ENCODE measurements at places on chromosomes 7 and 10.
A peak's percentile ranks its signal among the peaks of the same experiment; 100 is the strongest.

- no peak for DNase-seq
Observed at GRCh38 chr7:34501156-34501555, 156.9 kb upstream of the NPSR1 start.

GRCh38 chr7:133724148-133724547, 403.0 kb upstream of the LRGUK start:
- no peak for DNase-seq

GRCh38 chr7:105712877-105713276, 131.6 kb upstream of the EFCAB10 start:
- no peak for DNase-seq

DNA sequence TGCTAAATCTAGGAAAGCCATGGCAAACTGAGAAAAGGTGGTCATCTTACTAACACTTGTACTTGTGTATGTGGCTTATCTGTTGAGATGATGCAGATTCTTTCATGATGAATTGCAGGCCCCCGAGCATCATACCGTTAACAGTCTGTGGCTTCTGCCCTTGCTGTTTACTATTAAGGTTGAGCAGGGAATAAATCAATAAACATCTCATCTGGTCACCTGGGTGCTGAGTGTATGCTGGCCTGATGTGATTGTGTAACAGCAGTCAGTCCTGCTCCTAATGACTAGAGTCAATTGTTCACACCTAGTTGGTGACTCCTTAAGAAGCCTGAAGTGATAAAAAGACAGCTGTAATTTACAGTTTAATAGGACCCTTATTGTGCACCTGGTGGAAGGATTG, 8.3 kb upstream of the GNAT3 start:
- no peak for DNase-seq

GRCh38 chr10:43138757-43139241, 554 bp downstream of the CSGALNACT2 start:
- no peak for DNase-seq

- peak; percentile 56 for DNase-seq
Observed at GRCh38 chr7:97179454-97180104, 62.1 kb downstream of the SDHAF3 start.

- no peak for DNase-seq
Observed at GRCh38 chr10:73585327-73585726, 5.8 kb downstream of the USP54 start.

DNA sequence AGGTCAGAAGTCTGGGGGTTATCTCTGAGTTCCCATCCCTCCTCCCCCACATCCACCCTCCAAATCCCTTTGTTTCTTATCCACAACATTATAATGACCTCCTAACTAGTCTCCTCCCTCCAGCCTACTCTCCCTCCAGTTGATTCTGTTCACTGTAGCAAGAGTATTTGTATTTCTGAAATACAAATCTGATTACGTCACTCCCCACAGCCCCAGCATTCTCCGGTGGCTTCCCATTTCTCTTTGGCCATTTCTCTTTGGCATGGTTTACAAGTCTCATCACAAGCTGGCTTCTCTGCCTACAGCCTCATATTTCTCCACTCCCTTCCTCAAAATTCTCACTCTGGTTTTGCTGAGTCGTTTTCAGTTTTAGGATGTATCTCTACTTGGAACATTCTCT, 24.6 kb upstream of the MRPS33 start:
- DNase-seq: no peak

- DNase-seq: no peak
Observed at GRCh38 chr10:107901076-107901475, 736.6 kb upstream of the SORCS1 start.

DNA sequence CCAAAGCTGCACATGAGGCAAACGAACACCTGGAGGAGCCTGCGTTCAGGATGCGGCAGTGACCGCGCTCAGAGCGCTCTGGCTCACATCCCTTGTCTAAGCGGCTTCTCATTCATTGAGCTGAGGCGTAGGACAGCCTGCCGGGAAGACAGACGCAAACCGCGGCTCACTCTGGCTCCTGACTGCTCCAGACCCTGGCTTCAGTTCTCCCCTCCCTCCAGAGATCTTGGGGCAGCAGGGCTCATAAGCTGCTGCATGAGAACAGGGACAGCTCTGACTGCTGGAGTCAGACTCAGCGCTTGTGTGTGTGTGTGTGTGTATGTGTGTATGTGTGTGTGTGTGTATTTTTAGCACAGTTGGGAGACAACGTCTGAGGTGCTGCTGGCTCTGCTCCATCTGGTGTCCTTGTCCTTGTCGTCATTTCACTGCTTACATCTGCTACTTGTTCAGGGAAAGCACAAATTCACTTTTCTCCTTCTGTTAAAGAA, 15.8 kb upstream of the LYZL2 start:
- peak; percentile 77 for DNase-seq

DNA sequence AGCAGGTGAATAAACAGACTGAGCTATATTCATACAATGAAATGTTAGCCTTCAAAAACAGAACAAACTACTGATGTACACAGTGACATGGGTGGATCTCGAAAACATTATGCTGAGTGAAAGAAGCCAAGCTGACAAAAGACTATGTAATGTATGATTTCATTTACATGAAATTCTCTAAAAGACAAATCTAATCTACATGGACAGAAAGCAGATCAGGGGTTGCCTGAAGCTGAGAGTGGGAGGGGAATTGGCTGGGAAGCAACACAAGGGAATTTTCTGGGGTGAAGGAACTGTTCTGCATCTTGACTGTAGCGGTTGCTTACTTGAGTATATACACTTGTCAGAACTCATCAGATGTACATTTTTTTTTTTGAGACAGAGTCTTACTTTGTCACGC, 121.7 kb upstream of the SVIL start:
- no peak for DNase-seq

GRCh38 chr7:116316838-116317628, 106.7 kb downstream of the TES start:
- DNase-seq: peak; percentile 26

GRCh38 chr7:108193594-108194498, 63.7 kb upstream of the LAMB4 start:
- DNase-seq: no peak

- DNase-seq: no peak
Observed at GRCh38 chr10:112589081-112589480, 142.1 kb downstream of the VTI1A start.

DNA sequence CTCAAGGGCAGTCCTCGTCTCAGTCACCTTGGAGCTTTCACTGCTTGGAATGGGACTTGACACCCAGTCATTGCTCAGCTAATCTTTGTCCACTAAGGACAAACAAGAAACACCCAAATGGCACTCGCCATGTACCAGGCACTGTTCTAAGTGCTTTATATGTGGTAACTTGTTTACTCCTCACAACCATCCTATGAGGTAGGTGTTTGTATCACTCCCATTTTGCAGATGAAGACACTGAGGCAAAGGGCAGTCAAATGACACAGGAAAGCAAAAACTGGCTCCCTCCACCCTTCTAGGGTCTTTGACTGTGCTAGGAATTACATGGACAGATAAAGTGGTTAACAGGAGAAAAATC, 24.7 kb downstream of the DNAJB12 start:
- DNase-seq: no peak

DNA sequence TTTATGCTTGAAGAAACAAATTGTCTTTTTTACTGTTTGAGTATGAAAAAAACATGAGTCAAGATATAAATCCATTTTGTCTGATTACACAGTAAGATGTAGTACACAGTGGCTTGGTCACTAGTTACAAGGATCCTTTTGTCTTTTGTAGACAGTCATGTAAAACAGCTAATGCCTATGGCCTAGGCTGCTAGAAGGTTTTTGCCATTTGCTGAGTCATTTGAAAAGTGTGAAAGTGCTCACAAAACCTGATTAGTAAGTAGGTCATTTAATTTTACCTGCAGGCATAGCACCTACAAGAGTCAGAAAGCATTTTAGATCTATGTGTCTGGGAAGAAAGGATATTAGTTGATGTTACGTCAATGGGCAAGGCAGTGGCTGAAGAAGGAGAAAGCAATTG, 819.4 kb downstream of the MAGI2 start:
- DNase-seq: no peak

GRCh38 chr10:127734753-127735152, 2.2 kb upstream of the FOXI2 start:
- no peak for DNase-seq

- DNase-seq: no peak
Observed at GRCh38 chr7:158452331-158452730, 135.3 kb downstream of the PTPRN2 start.

DNA sequence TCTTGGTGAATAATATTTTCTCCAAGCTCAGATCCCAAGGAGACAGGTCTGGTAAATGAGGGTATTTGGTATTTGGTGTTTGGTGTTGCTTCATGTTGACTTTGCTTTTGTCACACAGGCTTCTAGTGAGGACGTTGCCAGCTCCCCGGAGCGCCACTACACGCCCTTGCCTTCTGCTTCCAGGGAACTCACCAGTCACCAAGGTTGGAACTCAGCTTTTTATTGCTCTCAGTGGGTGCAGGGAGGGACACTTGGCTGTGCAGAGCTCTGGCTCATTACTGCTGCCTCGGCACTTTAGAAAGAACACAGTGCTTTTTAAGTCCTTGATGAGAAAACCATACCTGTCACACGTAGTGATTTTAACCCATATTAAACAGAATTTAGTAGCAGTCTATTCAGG, 892.9 kb downstream of the LRMDA start:
- no peak for DNase-seq

DNA sequence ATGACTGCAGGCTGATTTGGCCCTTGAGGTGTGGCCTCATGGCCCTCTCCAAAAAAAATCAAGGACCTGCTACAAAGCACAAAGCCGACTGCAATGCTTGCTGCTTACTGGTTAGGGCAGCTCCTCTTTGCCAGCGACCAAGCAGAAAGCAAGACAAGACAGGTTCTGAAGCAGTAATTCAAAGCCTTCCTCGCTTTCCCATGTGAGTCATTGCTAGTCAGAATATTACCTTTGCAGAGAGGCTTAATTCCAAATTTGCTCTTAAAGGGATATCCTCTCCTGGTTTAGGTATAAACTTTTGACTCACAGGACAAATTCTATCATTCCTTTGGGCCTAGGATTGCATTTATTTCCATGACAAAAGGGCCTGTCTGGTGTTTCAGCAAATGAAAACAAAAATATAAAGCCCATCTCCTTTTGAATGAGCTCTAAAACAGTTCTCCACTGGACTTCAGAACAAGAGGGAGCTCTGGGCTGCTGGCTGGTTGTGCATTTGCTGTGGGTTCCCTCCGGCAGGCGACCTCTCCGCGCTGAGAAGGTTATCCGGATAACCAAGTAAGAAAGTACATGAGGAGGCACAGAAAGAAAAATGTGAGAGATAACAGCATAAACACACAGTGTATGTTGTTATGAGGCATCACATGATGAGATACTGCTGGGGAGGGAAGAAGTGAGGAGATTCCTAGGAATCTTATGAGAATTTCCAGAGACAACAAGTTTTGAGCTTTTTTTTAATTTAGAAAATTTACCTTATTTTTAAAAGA, 90.8 kb downstream of the EGFR start:
- DNase-seq: peak; percentile 44

DNA sequence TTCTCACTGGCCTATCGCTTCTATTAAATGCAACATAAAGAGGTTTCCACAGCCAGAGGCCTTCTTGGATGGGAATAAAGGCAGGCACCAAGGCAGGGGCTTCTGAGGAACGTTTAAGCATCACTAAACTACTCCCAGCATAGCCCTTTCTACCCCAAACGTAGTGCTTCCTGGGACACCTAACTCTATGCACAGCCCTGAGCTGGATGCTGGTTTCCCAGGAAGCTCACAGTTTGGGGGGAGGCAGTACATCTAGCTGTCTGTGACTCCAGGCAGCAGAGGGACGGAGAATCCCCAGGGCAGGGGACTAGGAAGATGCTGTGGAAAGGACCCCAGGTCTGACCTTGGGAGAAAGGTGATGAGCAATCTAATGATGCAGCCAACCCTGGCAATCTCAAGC, 192.8 kb upstream of the ZMIZ1 start:
- DNase-seq: no peak

DNA sequence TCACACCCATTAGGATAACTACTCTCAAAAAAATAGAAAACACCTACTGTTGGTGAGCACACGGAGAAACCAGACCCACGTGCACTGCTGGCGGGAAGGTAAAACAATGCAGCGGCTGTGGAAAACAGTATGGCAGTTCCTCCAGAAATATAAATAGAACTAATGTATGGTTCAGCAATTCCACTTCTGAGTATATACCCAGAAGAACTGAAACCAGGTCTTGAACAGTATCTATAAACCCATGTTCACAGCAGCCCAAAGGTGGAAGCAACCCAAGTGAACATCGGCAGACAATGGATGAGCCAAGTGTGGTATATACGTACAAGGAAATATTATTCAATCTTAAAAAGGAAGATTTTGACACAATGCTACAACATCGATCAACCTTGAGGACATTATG, 164.7 kb downstream of the ZMYND11 start:
- DNase-seq: no peak

GRCh38 chr7:79684384-79684783, 230.9 kb upstream of the MAGI2 start:
- DNase-seq: no peak

GRCh38 chr7:100483722-100484672, at the start of gene NYAP1:
TSS of gene NYAP1 (plus strand) at chr7:100483927. CDS start at chr7:100485312, 1,385 bp downstream.
- DNase-seq: peak; percentile 90

DNA sequence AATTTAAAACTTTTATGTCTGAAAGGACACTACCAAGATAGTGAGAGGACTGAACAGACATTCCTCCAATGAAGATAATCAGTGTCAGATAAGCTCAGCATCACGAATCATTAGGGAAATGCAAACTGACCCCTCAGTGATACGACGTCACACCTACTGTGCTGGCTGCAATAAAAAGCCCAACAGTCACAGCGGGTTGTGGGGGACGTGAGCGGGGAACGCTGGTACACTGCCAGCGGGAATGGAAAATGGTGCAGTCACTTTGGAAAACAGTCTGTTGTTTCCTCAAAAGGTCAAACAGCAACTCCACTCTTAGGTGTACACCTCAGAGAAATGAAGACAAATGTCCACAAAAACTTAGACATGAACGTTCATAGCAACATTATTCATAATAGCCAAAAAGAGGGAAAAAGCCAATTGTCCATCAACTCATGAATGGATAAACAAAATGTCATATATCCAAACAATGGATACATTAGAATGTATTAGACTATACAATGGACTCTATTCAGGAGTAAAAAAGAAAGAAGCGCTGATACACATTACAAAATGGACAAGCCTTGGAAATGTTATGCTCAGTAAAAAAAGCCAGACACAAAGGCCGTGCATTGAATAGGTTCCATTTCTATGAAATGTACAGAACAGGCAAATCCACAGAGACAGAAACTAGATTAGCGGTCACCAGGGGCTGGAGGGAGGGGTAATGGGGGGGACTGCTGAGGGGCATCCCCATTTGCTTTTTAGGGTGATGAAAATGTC, 2.4 kb upstream of the ECHS1 start:
- no peak for DNase-seq

- no peak for DNase-seq
Observed at GRCh38 chr10:84452003-84452402, 123.6 kb downstream of the CCSER2 start.

Measured in right hindlimb (tissue), 1 donor.